AG09309 (cell line): ENCODE measurements at places on chromosomes 4 and X.

DNA sequence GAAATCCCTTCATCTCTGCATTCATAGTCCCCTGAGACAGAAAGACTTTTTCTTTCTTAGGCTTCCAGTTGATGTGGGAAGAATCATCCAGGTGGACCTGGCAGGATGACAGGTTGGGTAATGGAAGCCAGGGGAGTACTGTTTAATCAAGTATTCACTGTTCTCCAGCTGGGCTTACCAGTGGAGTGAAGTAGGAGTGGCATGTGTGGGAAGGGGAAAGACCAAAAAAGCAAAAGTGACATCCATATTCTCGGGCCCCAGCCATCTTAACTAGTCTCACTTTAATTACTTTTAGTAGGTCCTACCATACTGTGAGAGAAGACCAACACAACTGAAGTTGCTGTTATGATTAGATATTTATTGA lies 18.5 kb downstream of the VSIG4 start:
- no peak for DNase-seq

- DNase-seq: no peak
Measured at GRCh38 chr4:8396762-8397406, 43.6 kb downstream of the ACOX3 start.

- DNase-seq: peak; percentile 3
Measured at GRCh38 chr4:13455411-13455810, 28.7 kb downstream of the RAB28 start.

DNA sequence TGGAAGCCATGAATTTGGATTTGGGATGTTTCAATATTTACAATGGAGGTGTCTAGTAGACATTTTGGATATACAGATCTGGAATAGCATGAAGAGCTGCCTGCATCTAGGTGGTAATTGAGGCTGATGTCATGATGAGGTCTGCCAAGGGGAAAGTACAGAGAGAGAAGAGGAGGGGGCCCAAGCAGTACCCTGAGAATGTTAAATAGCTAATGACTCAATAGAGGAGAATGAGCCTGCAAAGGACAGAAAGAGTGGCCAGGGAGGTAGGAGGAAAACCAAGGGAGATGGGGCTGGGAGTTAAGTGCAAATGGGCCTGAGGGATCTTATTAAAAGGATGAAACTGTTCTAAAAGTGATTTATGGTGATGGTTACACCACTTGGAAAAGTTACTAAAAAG lies 182.2 kb upstream of the KIT start:
- DNase-seq: no peak

DNA sequence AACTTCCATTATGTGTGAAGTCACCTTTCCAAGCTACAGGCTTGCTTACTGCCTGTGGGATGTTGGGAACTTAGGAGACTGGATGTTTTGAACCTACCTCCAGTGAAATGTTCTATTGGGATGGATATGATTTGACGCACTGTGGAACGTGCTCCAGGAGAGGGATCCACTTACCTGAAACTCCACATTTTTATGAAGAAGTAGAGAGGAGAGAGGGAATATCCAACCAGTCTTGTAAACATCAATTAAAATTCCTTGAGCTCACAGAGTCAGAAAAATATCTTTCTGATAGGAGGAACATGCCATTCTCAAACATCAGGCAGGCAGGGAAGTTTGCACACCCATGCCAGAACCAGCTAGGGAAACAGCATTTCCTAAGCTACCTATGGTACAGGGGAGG lies 91.1 kb upstream of the MAOA start:
- DNase-seq: no peak

- DNase-seq: no peak
Measured at GRCh38 chr4:7680106-7680505, 245.4 kb upstream of the PSAPL1 start.

DNA sequence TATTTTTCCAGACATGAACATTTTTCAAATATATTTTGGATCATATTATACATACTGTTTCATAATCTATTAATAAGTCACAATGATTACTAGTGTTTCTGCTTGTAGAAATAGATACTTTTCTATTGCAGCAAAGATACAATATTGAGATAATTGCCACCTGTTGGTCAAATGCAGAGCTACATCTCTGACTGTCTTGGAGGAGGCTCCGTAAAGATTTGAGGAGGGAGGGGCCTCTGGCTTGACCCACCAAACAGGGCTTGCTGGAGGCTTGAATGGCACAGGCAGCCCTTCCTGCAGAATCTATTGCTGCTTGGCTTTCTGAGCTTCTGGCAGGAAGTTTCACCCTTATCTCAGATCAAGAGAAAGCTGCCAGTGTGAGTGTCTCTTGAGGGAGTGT lies 99.3 kb upstream of the ARMCX2 start:
- DNase-seq: peak; percentile 10

- DNase-seq: peak; percentile 39
Measured at GRCh38 chr4:111556141-111556781, 589.0 kb upstream of the FAM241A start.
